ENCODE measurements at places on chromosomes 7 and 10.

DNA sequence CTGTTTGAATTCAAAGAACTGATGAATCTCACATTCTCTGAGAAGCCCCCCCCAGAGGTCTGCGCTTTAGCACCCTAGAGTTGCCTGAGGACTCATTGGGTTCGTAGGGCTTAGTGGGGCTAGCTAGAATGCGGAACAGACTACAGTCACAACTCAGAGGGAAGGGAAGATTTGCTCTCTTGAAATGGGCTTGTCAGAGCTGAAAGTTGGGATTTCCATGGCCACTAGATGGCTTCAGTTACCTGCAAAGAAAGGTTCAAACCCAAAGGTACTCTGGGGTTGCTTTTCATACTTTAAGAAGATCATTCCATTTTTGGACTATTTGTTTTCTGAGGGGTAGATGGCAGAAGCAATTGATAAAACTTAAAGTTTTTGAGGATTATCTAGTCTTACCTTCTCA, 205.0 kb downstream of the BBS9 start:
- DNase-seq = no peak

DNA sequence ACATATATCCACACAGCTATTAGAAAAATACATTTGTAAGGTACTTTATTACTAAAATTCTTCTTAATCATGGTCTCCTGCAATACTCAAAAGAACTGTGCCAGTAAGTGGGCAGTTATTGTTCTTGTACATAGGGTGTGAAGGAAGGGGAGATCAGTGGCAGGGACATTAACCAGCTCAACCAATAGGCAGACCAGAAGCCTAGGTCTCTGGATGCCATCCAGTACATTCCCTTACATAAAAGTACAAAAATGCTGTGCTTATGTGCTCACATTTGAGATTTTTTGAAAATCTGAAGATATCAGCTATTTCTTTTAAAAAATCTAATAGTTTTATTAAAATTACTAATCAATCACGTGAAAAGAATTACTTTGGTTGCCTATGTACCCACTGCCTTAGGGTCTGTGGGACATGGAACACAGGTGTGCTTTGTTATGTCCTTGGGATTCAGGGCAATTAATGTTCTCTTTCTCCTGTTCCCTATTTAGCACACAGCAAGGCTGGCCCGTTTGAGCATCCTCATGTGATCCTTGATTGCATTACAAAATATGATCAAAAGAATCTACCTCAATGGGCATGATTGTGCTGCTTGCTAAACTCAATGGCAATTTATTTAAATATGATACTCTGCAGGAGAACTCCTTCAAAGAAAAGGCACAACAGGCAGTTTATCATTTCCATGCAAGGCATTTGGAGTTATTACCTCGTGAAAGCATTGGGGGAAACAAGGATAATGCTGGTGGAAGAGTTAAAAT, 22.7 kb downstream of the TWIST1 start:
- DNase-seq = no peak

DNA sequence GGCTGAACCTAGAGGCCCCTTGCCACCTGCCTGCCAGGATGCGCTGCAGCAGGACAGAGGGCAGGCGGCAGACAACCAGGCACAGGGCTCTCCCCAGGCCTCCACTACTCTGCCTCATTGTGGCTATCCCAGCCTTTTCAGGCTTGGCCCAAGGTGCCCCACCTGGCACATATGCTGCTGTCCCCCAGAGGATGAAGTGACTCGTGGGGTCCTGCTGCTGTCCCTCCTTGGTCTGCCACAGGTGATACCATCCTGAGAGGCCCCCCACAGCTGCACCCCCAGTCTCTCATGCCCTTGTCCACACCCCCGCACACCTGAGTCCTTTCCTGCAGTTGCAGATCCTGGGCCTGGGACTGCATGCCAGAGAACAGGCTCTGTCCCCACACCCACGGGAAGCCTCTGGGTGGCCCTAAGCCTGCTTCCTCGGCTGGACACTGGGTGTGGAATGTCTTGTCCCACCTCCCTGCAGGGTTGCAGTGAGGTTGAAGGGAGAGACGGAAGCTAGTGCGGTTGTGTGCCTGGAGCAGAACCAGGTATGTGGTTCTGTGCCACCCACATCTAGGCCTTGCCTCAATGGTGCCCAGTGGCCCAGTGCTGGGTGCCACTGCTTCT, 55.3 kb downstream of the RASGEF1A start:
- no peak for DNase-seq

DNA sequence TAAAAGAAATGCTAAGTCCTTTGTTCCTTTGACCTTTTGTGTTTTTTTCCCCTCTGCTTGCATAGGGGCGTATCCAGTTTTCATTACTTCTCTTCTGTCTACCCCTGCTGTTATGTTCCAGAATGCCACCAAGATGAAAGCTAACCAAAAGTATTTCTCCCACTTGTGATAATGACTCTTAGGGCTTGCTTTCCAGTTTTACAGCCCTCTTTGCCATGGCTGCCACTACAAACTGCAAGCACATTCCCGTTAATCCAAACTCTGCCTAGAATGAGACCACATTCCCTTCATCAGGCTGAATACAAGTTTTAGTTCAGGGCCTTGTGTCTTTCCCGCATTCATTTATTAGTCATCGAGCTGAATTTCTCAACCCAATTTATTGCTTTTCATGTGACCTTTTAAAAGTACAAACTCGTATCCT, 23.6 kb upstream of the CD36 start:
- no peak for DNase-seq

DNA sequence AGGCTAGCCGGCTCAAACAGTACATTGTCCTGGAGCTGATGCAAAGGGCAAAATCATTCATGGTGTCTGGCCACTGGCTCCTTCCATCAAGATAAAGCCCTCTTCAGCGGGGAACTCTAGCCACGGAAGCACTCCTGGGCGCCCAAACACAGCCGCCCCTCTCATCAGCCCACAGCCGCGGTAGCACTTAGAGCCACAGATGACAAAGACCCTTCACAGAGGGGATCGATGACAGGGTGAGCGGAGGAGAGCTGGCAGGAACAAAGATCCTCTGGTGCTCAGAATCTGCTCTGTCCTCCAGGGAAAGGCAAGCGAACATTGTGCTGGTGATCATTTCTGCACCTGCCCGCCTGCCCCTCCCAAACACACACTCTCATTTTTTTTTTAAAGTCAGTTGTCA, 222.2 kb upstream of the NRP1 start:
- no peak for DNase-seq

DNA sequence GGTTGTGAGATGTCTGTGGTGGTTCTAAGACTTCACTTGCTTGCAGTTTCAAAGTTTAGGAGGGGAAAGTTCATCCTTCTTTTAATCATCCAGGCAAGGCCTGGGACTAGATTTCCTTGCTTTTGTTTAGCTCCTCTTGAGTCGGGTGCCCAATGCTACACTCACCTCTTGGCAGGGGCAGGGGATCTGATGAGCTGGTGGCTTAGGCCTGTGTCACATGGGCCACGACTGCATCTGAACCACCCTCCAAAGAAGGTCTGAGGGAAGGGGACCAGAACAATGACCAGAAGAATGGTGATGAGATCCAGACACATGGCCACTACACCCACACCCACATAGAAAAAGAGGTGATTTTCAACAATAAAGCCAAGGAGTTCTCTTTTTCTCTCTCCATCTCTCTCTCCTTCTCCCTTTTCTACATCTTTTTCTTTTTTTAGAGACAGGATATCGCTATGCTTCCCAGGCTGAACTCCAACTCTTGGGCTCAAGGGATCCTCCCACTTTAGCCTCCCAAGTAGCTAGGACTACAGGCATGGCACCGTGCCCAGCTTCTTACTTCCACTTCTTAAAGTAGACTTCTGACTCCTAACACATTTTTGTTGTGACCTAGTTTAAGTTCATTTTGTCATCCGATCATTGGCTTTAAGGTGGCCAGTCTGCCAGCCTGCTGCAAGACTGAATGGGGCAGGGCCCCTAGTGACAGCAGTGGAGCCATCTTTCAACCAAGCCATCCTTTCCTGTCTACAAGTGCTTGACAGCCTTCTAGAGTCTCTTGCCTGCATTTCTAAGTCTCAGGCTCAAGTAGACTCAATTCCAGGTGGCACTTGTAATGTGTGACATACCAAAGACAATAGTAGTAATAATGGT, 350.9 kb downstream of the RNLS start:
- DNase-seq = no peak

DNA sequence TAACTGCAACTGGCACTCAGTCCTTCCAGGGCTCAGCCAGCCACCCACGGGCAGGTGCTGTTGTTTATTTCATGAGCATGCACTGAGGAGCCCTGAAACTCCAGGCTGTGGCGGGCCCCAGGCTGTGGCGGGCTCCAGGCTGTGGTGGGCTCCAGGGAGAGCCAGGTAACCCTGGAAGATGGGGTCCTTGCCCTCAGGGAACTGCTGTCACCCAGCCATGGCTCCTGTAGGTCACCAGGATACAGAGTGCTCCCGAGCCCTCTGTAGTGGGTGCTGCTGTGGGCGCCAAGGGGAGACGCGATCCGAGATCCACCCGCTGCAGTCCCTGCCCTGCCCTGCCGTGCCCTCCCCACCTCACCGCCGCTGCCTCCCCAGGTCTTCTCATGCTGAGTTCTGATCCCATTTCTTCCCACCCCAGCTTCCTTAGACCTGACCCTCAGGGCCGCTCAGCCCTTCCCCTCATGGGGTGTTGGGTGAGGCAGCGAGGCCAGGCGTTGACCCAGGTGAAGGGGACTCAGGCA, 29.6 kb downstream of the LRRC27 start:
- no peak for DNase-seq

DNA sequence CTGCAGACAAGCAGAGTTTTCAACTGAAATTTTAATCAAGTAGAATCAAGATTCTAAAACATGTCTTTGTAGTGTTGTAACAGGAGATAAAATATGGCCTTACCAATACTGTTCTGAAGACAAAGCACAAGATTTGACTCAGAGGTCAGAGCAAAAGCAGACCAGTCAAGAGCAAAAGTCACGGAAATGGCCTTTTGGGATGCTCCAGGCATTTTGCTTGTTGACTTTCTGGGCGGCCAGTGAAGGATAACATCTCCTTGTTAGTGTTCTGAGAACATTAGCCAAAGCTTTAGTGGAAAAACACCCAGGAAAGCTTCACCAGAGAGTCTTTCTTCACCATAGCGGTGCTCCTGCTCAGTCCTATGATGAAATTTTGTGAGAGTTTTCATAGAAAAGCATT, 590.6 kb downstream of the ARL4A start:
- DNase-seq = no peak

GRCh38 chr7:19403691-19404090, 258.5 kb upstream of the FERD3L start:
- DNase-seq = no peak

DNA sequence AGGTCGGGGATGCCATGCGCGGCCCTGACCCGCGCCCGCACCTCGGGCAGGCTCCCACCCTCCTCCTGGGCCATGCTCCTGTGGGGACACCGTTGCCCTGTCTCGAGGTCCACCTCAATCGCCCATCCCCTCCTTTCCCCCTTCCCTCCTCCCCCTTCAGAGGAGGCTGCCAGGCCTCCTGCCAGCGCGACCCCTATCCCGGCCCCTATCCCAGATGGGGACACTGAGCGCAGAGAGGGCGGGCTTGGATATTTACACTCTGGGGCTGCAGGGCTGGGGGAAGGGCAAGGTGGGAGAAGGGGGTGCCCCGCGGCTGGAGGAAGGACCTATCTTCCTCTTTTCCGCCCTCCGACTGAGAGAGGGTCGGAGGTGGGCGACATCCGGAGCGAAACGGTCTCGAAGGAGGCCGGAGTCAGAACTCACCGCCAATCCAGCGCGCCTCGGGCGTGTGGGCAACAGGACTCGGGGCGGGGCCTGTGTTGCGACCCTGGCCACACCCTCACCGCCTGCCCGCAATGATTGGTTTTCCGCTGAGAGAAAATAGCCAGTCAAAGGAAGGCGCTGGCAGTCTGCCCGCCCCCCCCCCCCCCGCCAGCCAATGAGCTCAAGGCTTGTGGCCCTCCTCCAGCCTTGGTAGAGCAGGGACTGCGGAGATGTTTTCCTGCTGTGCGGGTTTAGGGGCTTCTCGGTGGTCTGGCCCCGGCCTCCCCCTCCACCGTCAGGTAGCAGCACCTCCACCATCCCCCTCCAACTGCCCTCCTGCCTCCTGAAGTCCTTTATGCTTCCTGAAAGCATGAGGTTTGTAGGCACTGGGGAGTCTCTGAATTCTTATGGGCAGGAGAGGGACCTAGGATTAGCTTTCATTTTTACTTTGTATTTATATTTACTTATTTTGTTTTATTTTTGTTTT, at the start of gene METTL27:
Gene METTL27 (minus strand): TSS at position 450 of the 910 bp plus-strand sequence. CDS start 376 bp downstream, at position 74.
- DNase-seq = peak; percentile 92

DNA sequence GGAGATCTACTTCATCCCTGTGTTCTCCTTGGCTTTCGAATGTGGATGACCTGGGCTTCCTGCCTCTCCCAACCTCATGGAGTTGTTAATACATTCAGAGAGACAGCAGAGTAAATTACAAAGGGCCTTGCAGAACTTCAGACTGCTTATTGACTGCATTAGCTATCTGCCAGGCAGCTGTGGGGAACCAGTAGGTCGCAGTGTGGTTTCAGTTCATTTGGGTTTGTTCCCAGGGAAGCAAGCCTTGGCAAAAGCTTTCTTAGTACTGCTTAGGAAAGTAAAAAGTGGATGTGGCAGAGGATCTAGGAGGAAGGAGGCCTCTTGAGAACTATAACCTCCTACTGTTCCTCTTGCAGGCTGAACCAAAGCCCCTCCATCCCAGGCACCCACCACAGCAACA, 9.2 kb downstream of the NPFFR1 start:
- no peak for DNase-seq

DNA sequence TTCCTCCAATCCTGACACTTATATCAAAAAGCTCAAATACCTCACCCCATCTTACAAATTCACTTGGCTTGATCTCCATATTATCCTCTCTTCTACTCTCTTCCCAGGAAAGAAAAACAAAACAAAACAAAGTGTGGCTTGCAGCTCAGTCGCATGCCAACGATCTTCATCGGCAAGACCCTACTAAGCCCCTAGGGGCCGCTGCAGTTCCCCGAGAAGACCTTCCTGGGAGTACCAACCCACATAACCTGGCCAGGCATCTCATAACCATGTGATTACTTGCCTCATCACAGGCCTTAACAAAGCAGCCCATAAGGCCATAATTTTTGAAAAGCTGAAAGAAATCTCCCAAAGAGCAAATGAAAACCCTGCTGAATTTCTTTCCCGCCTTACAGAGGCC, 103.7 kb downstream of the ZNF92 start:
- no peak for DNase-seq

- DNase-seq = no peak
These were observed 57.9 kb downstream of the PRF1 start for GRCh38 chr10:70544431-70545340.

DNA sequence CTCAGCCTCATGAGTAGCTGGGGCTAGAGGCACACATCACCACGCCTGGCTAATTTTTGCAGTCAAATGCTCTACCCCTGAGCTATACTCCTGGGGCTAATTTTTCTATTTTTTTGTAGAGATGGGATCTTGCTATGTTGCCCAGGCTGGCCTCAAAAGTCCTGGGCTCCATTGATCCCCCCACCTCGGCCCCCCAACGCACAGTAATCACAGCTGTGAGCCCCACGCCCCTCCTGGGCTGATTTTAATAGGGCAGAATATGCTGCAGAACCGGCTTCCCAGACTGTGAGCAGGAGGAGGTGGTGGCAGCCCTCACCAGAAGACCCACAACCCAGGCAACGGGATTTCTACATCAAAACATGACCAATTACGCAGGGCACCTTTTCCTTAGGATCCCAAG, 15.2 kb downstream of the BRAT1 start:
- no peak for DNase-seq

- DNase-seq = no peak
These were observed 247.0 kb downstream of the STK31 start for GRCh38 chr7:23956772-23957576.

Measured in CD4-positive, alpha-beta T cell treated with Interleukin-6 at 100 ng/mL for 8 hours (primary cell).